ENCODE measurements at places on chromosomes 13 and 19.

- DNase-seq: no peak
Observed at GRCh38 chr19:44590245-44591059, 22.9 kb upstream of the IGSF23 start.

DNA sequence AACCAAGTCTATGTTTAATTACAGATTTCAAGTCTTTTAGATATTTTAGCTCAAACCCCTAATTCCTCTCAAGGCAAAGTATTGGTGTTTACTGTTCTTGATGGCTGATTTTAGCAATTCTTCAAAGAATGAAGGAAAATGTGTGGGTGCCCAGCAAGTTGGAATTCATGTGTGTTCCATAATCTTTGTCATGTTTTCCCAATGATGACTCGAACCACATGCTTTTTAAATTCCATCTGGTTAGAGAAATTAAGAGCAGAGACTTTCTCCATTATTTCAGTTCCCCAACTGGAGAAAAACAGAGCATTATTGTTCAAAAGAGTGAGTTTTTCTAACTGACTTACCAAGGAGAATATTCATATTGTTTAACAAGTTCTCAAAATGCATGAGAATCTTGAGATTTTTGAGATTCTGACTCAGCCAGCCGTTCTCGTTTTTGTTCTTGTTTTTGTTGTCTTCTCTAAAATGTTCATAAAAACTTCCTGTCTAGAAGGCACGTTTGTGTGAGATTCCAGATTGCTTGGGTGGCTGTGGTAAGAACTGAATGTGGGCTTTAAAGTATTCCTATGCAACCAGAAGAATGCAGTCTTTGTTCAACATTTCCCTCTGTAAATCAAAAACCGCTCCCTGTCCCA lies 404.7 kb downstream of the IRS2 start:
- no peak for DNase-seq

DNA sequence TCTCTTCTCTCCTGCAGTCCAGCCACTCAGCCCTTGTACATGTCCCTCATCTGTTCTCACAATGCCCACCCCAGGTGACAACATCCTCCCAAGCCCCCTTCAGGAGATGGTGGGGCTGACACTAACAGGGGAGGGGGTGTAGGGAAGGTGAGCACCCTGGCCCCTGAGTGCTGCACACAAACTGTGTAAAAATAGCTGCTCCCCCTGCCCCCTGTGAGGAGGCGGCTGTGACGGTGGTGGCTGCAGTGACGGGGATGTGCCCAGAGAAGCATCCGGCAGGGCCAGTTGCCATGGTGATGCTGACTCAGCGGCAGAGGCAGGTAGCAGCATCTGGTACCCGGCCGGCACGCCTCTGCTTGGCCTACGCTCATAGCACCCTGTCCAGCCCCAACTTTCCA lies 13.0 kb upstream of the JUND start:
- DNase-seq: peak; percentile 51

DNA sequence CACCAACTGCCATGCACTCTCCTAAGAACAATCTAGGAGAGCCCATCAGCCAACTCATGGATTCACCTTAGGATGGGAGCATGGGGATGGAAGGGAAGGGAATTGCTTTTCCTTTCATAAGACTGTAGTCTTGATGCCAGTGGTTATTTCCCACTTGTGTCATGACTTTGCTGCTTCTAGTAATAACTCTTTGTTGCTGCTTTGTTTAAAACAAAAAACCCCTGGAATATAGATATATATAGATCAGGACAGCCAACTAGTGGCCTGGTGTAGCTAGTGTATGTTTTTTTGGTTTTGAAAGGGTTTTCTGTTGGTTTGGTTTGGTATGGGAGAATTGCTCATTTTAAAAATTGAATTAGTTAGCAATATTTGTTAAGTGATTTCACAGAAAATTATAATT lies 39.3 kb upstream of the KCTD4 start:
- no peak for DNase-seq

GRCh38 chr19:18833141-18833476 lies 1.4 kb downstream of the UPF1 start:
- DNase-seq: no peak

DNA sequence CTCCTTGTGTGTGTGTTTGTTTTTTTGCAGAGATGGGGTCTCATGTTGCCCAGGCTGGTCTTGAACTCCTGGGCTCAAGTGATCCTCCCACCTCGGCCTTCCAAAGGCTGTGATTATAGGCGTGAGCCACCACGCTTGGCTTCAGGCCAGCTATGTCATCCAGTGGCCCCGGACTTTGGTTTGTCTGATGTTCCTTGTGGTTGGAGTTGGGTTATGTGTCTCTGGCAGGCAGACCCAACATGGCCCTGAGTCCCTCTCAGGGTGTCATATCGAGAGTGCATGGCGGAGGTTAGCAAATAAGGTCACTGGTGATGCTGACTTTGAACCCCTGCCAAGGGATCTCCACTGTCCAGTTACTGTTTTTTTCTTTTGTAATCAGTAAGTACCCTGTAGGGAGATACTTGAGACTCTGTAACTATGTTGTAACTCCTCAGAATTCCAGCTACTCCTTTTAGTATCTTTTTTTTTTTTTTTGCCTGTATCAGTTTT lies 37.3 kb downstream of the SMARCA4 start:
- DNase-seq: no peak

DNA sequence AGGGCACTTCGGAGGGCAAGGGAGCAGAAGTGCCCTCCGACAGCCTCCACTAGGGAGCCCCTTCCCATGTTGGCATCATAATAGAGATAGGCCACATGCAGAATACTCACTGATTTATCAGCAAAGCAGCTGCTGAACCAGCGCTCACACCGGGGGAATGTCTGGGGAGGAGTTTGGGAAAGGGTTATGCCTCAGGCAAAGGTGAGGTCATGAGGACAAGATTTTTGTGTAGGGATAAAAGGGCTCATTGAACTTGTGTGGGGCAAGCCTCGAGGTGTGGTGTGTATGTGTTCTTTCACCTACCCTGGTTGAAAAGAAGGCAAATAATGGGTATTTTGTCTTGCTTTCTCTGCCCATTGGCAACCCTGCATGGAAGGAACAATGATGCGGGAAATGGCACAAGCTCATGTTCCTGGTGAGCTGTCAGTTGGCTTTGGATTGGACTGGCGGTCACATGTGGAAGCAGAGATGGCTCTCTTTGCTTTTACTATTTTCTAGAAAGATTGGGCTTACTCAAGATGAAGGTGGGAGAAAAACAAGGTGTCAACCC lies 39.1 kb upstream of the SLC7A9 start:
- DNase-seq: no peak

DNA sequence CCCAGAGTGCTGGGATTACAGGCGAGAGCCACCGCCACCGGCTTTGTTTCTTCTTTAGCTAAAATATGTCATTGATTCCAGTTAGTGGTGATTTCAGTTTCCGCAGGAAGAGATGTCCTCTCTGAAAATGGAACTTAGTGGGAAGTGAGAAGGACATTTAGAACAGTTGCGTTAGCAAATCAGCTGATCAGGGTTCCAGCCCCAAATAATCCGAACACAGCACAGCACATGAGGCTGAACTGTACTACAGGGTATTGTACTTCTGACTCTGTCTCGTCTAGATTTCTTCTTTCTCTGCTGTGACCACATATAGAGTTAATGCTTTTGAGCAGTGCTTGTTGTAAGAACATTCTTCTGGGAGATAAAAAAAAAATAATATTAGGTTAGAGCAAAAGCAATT lies 314.4 kb downstream of the MYO16 start:
- no peak for DNase-seq

GRCh38 chr19:3108775-3109174 lies 14.6 kb downstream of the GNA11 start:
- DNase-seq: peak; percentile 78

- no peak for DNase-seq
Observed at GRCh38 chr13:66074018-66074615, 1156.0 kb downstream of the PCDH9 start.

DNA sequence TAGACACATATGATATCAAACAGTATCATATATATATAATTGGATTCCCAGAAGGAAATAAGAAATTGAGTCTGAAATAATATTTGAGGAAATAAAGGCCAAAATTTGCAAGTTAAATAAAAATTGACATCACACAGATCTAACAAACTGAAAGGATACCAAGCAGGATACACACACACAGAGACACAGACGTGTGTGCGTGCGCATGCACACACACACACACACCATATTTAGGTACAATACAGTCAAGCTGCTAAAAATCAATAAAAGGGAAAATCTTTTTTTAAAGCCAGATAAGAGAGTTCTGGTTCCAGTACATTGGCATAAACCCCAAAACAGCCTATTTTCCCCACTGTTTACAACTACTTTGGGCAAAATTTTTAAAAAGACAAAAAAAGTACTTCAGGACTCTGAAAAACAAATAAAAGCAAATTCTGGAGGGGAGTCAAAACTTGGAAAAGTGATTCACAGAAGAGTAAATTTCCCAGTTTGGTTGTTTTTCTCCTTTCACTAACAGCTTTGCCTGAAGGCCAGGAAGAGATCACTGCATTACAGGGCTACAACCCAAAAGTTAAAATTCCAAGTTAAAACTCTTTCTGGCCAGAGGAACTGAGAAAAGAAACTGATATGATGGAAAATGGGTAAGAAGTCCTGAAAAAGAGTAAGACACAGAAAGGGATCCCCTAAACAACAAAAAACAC lies 16.2 kb downstream of the MYCBP2 start:
- DNase-seq: no peak

GRCh38 chr19:5718579-5719273 lies 1.2 kb downstream of the LONP1 start:
- DNase-seq: no peak

- peak; percentile 79 for DNase-seq
Observed at GRCh38 chr19:47650700-47651099, 41.8 kb downstream of the BICRA start.

GRCh38 chr13:50529154-50529882 lies 314.2 kb downstream of the DLEU7 start:
- DNase-seq: peak; percentile 27

DNA sequence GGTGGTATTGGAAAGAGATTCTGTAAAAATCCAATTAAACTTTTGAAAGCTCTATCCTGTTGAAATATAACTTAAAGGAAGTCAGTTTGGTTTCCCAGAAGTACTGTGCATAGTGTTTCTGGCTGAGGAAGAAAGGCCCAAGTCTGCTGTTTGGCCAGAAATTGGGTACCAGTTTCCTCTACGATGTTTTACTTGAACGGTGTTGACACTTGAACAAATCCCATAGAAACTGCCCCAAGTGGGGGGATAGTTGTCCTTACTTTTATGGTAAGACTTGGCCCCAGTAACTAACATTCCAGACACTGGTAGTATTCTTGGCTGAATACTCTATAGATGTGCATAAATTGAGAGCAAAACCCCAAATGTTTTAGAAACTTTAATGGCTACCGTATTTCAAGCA lies 14.2 kb downstream of the KLF5 start:
- no peak for DNase-seq

- no peak for DNase-seq
Observed at GRCh38 chr19:15210323-15210781, 9.6 kb upstream of the NOTCH3 start.

GRCh38 chr19:4609878-4610511 lies 29.3 kb upstream of the TNFAIP8L1 start:
- peak; percentile 54 for DNase-seq

DNA sequence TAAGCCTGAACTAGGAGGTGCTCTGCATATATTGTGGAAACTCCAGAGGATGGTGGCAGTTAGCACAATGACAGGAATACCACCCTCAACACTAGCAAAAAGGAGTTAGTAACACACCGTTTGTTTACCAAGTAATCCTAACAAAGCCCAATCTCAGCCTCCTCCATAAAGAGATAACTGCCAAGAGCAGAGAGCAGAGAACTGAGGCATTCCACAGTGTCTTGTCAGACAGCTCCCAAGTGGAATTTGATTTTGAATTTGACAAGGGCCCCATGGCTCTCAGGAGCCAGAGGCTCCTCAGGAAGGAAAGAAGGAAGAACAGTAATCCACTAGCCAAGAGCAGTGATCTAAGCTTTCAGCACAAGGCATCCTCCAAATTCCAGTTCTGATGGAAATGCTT lies 298.6 kb downstream of the DCLK1 start:
- no peak for DNase-seq

All from glutamatergic neuron (in vitro differentiated cells).